Suppressor macrophage treated with lipopolysaccharide for 4 hours (primary cell): ENCODE measurements at places on chromosomes 5 and 9.

DNA sequence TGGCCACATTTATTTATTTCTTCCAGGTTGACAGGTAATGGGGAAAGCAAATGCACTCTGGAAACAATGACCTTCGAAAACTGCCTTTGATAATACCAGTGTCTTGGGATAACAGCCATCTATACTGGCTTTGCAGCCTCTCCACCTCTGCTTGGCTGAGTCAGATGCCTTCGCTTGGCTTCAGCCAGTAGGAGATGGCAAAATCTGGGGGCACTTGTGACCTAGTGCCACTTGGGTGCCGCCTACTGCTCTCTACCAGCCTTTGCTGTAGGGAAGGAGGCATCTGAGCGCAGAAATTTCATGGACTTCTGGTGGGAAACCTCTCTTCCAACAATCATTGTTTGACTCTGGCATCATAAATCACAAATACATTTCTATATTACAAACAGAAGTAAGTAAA is 21.8 kb downstream of the FYB1 start:
- no peak for DNase-seq

GRCh38 chr5:112614986-112615385 is 122.7 kb upstream of the APC start:
- no peak for DNase-seq

DNA sequence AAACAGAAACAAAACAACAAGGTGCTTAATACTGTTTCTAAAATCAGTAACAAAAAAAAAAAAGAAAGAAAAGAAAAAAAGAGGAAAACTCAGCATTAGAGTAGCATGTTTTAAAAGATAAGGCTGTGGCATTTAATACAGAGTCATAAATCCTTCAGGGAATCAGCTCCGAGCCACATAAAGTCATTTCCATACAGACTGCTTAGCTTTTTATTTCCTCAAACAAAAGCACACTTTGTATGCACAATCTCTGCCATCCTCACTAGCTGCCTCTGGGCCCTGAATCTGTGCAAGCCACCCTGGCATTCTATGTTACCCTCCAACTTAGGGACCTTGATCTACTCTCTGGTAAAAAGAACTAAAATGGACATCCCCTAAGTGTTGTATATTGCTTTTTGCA is 87.6 kb downstream of the SEMA6A start:
- DNase-seq = no peak

DNA sequence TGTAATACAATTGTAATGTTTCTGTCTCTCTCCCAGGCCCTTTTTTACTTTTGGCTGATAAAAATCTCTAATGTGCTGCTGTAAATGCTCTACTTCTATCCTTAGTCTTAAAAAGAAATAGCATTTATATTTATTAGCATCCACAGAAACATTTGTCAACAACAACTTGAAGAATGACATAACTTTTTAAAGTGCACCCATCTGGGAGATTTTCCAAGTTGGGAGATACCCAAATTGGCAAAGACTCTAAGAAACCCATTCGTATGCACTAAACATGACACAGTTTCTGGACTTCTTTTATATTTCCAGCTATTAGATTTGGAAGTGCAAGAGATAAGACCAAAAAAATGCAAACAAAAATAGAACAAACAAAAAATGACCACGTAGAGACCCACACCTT is 2287.4 kb upstream of the WWC1 start:
- no peak for DNase-seq

- DNase-seq = peak; percentile 9
Observed at GRCh38 chr5:58582019-58582802, 664 bp upstream of the RAB3C start.

- no peak for DNase-seq
Observed at GRCh38 chr9:80720579-80720978, 968.8 kb downstream of the TLE1 start.

- no peak for DNase-seq
Observed at GRCh38 chr9:120911295-120911837, 15.2 kb downstream of the TRAF1 start.

- DNase-seq = no peak
Observed at GRCh38 chr9:35771943-35772342, 17.9 kb upstream of the MSMP start.

DNA sequence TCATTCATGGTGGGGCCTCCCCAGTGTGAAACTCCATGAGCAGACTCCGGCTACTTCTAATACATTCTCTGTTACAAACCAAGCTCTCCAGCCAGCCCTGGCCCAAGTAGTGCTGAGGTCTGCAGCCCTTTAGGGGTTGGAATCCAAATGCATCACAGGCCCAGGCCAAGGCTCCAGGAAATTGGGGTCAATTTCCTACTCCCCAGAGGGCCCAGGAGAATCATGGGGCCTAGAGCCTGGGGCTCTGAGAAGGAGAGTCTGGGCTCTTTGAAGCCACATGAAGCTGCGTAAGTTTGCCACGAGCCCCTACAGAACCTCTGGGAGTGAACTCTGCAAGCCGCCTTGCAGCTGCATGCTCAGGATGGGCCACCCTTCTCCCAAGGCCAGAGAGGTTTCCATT is 206.4 kb downstream of the PAPPA start:
- no peak for DNase-seq

GRCh38 chr9:123282362-123283047 is 14.1 kb upstream of the STRBP start:
- DNase-seq = no peak

DNA sequence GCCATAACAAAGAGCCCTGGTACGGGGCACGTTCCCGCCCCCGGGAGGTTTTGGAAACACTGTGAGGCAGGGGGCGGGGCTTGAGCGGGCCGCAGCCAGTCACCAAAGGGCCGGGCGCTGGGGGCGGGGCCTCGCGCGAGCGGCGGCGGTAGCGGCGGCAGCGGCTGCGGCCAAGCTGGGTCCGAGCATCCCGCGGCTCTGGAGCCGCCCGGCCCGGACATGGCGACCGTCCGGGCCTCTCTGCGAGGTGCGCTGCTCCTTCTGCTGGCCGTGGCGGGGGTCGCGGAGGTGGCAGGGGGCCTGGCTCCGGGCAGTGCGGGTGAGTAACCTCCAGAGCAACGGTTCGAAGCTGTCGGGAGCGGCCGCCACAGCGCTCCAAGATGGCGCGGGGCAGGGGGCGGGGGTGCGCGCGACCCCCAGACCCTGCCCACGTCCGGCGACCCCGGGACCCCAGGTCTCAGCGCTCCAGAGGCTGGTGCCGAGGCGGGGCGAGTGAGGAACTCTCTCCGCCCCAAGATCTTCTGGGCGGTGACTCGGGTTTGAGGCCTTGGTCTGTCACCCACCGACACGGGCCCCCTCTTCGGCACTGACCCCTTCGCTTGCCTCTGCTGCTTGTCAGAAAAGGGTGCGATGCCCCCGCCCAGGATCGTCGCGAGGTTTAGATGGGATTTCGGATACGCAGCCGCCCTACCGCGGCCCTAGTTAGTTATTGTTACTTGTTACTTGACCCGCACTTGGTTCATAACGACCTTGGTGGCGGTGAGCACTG is at the start of gene RECK:
TSS of gene RECK (plus strand) at position 134 of the 769 bp plus-strand sequence. CDS start at position 220, 86 bp downstream.
- peak; percentile 94 for DNase-seq

DNA sequence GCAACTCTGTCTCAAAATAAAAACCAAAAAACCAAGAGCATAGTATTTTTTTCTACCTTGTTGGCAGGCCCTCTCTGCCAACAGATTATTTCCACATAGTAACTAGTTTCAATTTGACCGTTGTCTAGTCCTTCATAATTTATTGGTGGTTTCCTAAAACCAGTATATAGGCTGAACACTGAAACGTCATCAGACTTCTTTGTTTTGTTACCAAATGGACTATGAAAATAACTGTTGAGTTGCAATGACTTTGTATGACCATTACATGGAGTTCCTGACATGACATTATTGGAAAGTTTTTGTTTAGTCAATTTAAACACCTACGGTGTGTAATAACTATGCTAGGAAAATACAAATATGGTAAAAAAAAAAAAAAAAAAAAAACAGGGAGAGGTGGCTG is 1.7 kb downstream of the AGGF1 start:
- DNase-seq = peak; percentile 47

DNA sequence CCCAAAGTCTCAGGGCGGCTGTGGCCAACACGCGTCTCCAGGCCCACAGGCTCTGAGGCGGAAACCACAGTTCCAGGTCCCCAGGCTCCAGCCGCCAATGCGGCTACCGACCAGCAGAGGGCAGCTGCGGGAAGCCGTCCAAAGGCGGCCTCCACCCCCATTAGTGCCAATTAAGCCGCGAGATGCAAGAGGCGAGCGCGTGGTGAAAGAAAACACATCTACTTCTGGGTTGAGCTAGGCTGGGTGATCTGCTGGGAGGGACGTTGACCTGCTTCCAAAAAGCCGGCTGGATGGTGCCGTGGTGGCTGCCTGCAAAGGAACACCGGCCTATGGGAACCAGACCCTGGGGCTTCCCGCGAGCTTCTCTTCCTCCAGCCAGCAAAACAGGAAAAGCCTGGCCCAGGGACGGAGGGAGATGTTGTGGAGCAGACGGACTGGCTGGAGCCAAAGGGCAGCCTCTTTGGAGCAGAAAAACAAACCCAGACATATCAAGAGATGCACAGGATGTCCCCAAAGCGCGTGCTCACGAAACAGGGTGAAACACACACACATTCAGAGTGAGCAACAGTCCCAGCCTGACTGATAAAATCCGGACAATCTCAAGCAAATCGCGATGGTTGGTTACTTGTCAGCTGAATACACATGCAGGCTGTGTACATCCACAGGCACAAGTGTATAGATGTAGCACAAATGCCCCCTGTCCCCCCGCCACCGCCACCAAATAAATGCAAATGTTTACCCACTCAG is 187.1 kb upstream of the BRINP1 start:
- DNase-seq = peak; percentile 66

GRCh38 chr9:129100383-129101169 is 10.0 kb downstream of the CRAT start:
- no peak for DNase-seq

GRCh38 chr5:43520615-43521014 is 5.7 kb upstream of the C5orf34 start:
- no peak for DNase-seq

DNA sequence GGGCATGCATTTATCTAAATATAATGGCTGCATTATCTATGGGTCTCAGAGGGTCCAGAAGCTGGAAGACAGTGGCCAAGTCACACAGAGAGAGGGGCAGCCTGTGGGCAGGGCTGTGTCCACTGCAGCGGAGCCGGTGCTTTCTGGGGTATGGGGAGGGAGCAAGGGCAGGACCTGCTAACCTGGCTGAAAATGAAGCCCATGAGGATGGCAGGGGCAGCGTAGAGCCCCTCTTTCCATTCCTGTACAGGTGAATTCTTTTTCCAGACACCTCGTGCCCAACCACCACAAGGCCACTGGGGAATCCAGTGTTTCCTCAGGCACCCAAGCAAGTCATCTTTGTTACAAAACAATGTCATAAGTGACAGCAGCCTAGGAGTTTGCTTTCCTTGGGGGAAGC is 305.9 kb upstream of the IRX4 start:
- no peak for DNase-seq

DNA sequence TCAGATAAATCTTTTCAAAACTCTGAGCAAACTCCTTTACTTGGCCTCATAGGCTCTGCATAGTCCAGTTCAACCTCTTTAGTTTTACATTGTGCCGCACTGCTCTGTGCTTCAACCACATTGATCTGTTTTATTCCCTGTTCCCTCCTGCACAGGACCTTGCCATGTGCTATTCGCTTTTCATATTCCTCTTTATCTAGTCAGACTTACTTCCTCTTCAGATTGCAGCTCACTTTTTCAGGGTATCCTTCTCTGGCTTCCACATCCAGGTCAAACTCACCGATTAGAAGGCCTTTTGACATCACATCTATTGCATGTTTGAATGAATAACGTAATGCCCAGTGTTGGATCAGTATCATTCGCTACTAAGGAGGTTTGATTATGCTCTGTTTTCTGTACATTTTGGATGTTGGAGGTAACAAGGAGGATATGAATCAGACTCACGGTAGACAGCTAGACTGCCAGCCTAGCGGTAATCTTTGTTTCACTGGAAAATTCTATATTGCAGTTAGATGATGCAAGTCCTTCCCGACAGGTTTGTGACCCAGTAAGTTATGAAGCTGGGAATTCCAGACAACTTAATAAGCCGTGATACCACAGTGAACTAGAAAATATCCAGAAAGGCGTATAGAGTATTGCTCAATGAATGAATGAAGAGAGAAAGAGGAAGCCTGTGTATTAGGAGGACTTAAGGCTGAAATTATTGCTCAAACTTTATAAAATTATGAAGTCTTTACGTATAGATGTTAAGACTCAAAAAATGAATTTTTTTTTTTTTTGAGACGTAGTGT is 65.7 kb downstream of the IQGAP2 start:
- peak; percentile 88 for DNase-seq

DNA sequence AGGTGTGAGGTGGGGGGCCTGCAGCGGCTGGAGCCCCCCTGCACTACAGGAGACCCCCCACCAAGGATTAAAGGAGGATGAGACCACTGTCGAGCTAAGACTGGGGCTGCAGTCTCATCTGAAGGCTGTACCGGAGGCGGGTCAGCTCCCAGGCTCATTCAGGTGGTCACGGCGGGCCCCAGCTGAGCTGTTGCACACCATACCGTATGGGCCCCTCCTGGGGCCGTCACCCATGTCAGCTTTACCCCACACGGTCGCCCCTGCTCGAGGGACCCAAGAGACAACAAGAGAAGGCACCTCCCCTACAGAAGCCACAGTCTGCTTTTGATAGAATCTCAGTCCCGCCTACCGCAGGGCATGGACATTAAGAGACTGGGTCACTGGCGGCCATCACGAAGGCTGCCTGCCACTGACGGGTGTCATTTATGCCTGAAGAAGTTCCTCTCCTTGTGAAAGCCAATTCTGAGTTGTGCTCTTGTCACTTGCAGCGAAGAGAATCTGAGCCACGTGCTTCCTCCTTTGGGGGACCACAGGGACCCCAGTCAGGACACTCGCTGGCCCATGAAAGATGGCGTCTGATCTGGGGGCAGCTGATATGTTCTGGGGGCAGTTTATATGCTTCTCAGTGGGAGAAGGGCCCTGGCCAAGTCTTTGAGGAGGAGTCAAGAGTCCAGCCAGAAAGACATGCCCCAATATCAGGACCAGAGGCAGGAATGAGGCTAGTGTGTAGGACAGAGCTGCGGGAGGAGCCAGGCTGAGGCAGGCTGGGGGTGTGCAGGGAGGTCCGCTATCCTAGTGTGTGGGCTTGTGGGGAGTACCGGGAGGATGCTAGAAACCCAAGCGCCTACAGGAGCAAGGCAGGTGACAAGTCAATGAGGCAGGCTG is 102.4 kb downstream of the ZNF354C start:
- no peak for DNase-seq

DNA sequence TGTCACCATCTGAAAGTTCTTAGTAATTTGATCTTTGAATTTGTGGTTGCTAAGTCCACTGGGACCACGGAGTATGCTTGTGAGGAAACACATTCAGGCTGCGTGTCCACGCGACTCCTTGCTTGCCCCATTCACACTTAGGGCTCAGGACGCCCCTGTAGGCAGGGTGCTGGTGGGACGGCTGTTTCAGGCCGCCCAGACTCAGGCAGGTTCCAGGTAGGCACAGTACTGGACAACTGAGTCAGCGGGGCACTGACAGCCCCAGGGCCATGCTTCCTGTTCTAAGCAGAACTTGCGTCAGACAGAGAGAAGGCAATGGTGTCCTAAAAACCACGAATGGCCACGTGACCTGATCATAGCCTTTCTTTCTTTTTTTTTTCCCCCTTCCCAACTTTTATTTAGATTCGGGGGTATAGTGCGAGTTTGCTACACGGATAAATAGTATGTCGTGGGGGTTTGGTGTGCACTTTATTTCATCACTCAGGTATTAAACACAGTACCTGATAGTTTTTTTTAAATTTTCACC is 7.7 kb upstream of the RASGEF1C start:
- no peak for DNase-seq

GRCh38 chr5:150214289-150214688 is 24.4 kb downstream of the SLC6A7 start:
- DNase-seq = no peak

- DNase-seq = no peak
Observed at GRCh38 chr9:83154087-83154736, 91.3 kb upstream of the RASEF start.

- DNase-seq = no peak
Observed at GRCh38 chr9:84519413-84519812, 150.1 kb upstream of the NTRK2 start.
